ENCODE measurements at places on chromosomes 12 and 14.
A peak's percentile ranks its signal among the peaks of the same experiment; 100 is the strongest.

GRCh38 chr12:93742110-93742934 lies 65.1 kb downstream of the CRADD start:
- DNase-seq: no peak

DNA sequence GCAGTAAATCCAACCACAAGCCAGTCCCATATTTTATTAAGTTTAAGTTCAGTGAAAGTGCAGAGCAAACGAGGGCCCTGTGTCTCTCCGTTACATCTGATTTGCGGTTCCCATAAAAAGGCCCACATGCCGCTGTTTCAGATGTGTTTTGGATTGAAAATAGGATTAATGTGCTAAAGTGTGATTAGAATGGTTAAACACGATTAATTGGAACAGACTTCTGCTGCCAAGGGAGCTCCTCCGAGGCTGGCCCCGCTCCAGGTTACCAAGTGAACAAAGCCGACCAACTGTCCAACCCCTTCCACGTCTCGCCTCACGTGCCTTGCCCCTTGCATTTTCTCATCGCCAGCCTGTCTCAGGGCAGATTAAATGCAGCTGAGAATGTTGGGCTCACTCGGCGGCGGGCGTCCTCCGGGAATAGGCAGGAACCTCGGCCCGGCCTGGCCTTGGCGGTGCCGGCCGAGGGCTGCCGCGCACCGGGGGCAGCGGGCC lies 166.5 kb upstream of the GSC start:
- peak; percentile 34 for DNase-seq

GRCh38 chr14:36975834-36976233 lies 196.6 kb downstream of the SLC25A21 start:
- DNase-seq: no peak

DNA sequence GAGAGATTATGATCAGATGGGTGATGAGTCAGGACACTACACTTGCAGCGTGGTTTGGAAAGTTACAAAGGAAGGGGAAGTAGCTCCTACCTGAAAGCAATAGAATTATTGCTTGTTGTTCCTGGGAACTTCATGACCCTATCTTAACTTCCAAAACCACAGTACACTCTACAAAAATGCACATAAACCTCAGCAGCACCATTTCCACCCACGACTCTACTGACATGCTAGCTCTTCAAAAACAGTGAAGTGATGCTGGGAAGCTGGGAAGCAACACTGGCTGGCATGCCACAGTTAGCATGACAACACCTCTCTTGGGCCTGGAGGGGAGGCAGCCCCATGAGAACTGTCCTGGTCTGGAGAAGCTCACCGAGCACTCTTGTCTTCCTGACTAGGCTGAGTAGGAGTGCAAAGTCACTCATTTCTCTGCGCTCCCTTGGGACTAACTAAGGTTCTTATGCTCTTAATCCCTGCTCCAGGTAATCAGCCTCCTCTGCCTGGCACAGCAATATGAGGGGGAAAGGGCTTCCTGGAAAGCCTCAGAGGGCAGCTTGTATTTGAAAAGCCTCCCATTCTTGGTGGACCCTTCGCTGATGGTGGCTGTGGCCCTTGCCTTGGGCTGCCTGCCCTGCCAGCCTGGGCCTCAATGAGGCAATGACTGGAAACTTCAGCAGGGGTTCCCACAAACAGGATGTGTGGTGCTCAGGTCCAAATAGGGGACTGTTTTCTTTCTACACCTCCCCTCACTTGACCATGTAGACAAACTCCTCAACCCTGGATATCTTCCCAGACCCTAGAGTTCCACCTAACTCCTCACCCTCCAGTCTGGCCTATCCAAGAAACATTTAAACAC lies 1.2 kb downstream of the KRT3 start:
- no peak for DNase-seq

DNA sequence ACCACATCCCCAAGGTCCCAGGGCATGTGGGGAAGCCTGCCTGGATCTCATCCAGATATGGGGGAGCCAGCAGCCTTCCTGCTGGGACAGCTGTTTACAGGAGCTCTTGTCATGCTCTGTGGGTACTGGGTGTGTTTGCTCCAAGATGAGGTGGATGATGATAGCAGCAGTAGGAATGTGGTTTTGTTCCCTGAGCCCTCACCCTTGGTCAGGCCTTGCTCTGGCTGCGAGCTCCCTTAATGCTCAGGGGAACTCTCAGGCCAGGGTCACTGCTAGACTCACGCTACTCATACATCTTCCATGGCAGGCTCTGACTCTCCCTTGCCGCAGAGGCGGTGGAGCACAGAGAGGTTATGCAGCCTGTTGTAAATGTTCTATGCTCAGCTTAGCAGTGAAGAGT lies 990.3 kb downstream of the AACS start:
- DNase-seq: no peak
